ENCODE measurements at places on chromosomes 13 and 19.

DNA sequence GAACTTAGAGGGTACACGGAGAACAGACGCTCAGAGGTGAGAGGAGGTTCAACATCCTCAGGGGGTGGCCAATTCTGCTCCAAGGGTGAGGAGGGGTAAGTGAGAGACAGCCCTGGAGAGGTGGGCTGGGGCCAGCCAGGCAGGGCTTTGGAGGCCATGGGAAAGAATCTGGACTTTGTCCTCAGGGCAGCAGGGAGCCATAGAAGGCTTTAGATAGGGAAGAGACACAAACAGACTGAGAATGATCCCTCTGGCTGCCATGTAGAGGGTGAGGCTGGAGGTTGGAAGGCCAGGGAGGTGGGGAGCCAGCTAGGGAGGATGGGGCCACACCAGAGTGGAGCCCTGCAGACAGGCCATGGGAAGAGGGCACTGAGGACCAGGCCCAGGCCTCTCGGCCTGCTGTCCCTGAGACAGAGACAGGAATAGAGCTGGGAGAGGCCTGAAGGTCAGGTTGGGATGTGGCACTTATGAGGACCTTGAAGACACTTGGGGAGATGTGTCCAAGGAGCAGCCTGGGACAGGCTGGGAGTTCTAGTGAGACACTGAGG, 29.2 kb upstream of the CCNP start:
- DNase-seq = no peak

GRCh38 chr13:44053208-44053607, 173.5 kb downstream of the LACC1 start:
- no peak for DNase-seq

GRCh38 chr13:50731400-50731799, 112.1 kb downstream of the DLEU7 start:
- no peak for DNase-seq

GRCh38 chr13:46119883-46120614, 15.2 kb upstream of the CPB2 start:
- no peak for DNase-seq

GRCh38 chr13:113737803-113738202, 21.2 kb upstream of the TMEM255B start:
- DNase-seq = no peak
